ENCODE measurements at places on chromosomes 4 and X. TPM values are rescaled to one million over a fixed set of nuclear protein-coding genes. Genes with fewer than 3 reads are reported as not detected.

The ASMT gene
- not detected for total RNA-seq

The MAGEB1 gene
- not detected for total RNA-seq

The P2RY8 gene
- 1.5 TPM for total RNA-seq

The TGIF2LX gene
- not detected for total RNA-seq

The UGT2B11 gene
- not detected for total RNA-seq

The VCX2 gene
- total RNA-seq = not detected

The TRPC3 gene
- total RNA-seq = 0.65 TPM

The UBA6 gene
- total RNA-seq = 24.0 TPM

The ATP6AP2 gene
- total RNA-seq = 43.7 TPM

The USP27X gene
- 2.3 TPM for total RNA-seq

The TEX13B gene
- total RNA-seq = not detected

The L1CAM gene
- total RNA-seq = 1.5 TPM

The GAGE12F gene
- total RNA-seq = not detected

The ZNF630 gene
- 2.9 TPM for total RNA-seq

The HSFX1 gene
- total RNA-seq = 2.0 TPM

The MXD4 gene
- total RNA-seq = 37.9 TPM

The RBM46 gene
- total RNA-seq = 0.13 TPM

The BMX gene
- 1.8 TPM for total RNA-seq

The PDZD11 gene
- 32.7 TPM for total RNA-seq

The MAGEA9B gene
- not detected for total RNA-seq

The MTHFD2L gene
- total RNA-seq = 14.5 TPM

The POU3F4 gene
- not detected for total RNA-seq

The BMPR1B gene
- total RNA-seq = 1.5 TPM

The SPANXA1 gene
- total RNA-seq = not detected

The FRMD7 gene
- 0.30 TPM for total RNA-seq

The CENPI gene
- 0.46 TPM for total RNA-seq

The MAGED4B gene
- total RNA-seq = 1.5 TPM

The GAGE12J gene
- total RNA-seq = not detected

The CPLX1 gene
- 9.4 TPM for total RNA-seq

The ADGRG2 gene
- 0.35 TPM for total RNA-seq

The IL1RAPL2 gene
- total RNA-seq = not detected

The SMR3B gene
- total RNA-seq = not detected

The SNCA gene
- total RNA-seq = 33.6 TPM

The BCOR gene
- total RNA-seq = 24.2 TPM

The IQCM gene
- not detected for total RNA-seq

The EGFL6 gene
- total RNA-seq = 0.24 TPM

The NR3C2 gene
- total RNA-seq = 17.3 TPM

The GPR82 gene
- not detected for total RNA-seq

The RBMX2 gene
- 13.3 TPM for total RNA-seq

The RNF128 gene
- 0.32 TPM for total RNA-seq

The AREG gene
- total RNA-seq = 7.8 TPM

The IGSF1 gene
- total RNA-seq = 16.3 TPM

The ITM2A gene
- 57.8 TPM for total RNA-seq

The PDLIM5 gene
- total RNA-seq = 1,256 TPM

The SLC7A11 gene
- 0.19 TPM for total RNA-seq

The FGFRL1 gene
- 28.1 TPM for total RNA-seq

The MAGEA2B gene
- not detected for total RNA-seq

The MAGEC1 gene
- not detected for total RNA-seq

The PRKG2 gene
- 0.48 TPM for total RNA-seq

The SMPX gene
- total RNA-seq = 732 TPM

The WDFY3 gene
- total RNA-seq = 60.9 TPM

The EMCN gene
- 27.5 TPM for total RNA-seq

The CRMP1 gene
- total RNA-seq = 1.9 TPM

The TLR10 gene
- 0.22 TPM for total RNA-seq

The RBMX gene
- total RNA-seq = 92.7 TPM
